Stimulated activated CD4-positive, alpha-beta T cell treated with anti-CD3 and anti-CD28 coated beads, TNF-alpha, amount 100 ng/mL, for 4 hours (primary cell): ENCODE measurements at places on chromosomes 7 and 10.

DNA sequence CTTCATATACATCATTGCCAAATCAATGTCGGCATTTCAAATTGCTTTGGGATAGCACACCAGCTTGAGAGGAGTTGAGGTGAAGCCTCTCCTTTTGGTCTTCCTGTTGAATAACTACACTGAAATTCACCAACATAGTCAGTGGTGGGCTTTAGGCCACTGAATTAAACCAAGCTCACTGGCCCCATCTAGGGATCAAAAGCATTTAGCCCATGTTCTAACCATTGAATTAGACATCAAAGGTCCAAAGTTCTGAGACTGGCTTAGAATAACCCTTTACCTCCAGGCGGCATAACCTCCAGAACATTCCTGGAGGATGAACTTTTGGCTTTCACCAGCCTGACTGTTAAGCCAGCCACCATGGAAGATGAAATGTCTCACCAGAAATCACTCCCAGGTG, 54.6 kb downstream of the BPGM start:
- no peak for DNase-seq

DNA sequence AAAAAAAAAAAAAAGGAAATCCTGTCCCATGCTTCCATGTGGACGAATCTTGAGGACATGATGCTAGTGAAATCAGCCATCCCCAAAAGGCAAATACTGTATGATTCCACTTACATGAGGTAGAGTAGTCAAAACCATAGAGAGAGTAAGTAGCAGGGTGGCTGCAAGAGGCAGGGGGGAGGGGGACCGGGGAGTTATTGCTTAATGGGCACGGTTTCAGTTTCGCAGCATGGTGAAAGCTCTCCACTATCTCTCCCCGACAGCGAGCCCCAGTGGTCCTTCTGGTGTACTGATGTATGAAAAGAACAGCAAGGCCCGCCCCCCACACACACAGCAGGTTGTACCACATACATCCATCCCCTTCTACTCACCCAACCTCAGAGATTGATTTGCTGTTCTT, 32.8 kb downstream of the NOD1 start:
- DNase-seq: no peak

GRCh38 chr7:102463841-102464576, 654 bp downstream of the ALKBH4 start:
- no peak for DNase-seq

GRCh38 chr10:24869354-24870015, 82.9 kb downstream of the PRTFDC1 start:
- DNase-seq: no peak

- DNase-seq: no peak
These were observed 24.5 kb downstream of the FAM171A1 start for GRCh38 chr10:15346440-15347141.
